ENCODE measurements at places on chromosomes 5 and 9.

- DNase-seq: no peak
Observed at GRCh38 chr5:1076406-1076805, 35.5 kb downstream of the SLC12A7 start.

DNA sequence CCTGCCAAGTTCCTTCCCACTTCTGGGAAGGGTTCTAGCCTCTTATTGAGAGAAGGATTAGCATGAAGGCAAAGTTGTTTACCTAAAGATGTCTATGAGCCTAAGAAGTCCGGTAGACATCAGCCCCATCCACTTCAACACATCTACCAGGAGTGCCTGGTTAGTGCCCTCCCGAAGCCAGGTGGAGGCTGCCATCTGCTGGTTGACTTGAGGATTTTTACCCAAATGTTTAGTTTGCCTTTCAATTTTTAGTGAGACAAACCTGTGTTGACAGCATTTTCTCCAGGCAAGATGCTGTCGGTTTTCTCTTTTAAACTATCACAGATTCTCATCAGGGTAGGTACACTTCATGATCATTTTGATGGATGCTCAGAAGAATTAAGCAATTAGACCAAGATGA is 83.6 kb upstream of the TNFSF8 start:
- peak; percentile 67 for DNase-seq

- peak; percentile 38 for DNase-seq
Observed at GRCh38 chr5:132435886-132436285, 54.7 kb downstream of the IRF1 start.

DNA sequence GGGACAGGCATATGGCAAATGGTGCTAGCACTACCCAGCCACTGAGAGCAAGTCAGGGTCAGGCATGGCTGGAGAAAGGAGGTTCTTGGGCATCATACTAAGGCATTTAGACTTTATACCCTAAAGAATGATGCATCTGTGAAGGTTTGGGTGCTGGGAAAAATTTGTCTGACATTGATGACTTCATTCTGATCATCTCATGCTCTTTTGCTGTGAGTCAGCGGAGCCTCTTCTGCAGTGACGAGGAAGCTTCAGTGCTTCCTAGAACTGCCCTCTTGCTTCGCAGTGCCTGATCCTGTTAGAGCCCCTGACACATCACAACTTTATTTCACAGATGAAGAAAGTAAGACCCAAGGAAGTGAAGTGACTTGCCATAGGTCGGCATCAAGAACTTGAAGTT is 266.6 kb upstream of the GAS1 start:
- no peak for DNase-seq

GRCh38 chr9:96031366-96031824 is 155.9 kb downstream of the ERCC6L2 start:
- no peak for DNase-seq

DNA sequence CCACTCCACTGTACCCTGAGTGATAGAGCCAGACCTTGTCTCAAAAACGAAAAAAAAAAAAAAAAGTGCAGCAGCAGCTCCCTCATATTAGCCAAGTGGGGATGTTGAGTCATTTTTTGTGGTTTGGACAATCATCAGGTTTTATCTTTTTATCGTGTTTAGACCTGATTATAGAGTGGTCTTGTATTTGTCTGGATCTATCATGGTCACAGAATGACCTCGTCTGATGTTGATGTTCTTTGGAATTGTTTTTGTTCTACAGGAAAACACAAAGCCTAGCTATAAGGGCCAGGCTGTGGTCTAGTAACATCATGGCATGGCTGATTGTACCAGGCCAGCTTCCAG is 1.6 kb upstream of the FBXW11 start:
- no peak for DNase-seq

- no peak for DNase-seq
Observed at GRCh38 chr9:137281345-137282116, 4.0 kb downstream of the TOR4A start.

GRCh38 chr5:31807789-31808540 is 169.0 kb downstream of the PDZD2 start:
- no peak for DNase-seq

DNA sequence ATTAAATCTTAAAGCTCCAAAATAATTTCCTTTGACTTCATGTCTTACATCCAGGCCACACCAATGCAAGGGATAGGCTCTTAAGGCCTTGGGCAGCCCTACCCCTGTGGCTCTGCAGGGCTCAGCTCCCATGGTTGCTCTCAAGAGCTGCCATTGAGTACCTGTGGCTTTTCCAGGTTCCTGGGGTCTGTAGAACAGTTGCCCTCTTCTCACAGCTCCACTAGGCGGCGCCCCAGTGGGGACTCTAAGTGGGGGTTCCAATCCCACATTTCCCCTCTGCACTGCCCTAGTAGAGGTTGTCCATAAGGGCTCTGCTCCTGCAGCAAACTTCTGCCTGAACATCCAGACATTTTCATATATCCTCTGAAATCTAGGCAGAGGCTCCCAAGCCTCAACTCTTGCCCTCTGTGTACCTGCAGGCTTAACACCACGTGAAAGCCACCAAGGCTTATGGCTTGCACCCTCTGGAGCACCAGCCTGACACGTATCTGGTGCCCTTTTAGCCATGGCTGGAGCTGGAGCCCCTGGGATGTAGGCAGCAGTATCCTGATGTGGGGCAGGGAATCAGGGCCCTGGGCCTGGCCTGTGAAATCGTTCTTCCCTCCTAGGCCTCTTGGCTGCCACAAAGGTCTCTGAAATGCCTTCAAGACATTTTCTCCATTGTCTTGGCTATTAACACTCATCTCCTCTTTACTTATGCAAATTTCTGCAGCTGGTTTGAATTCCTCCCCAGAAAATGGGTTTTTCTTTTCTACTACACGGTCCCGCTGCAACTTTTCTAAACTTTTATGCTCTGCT is 185.1 kb downstream of the SMARCA2 start:
- no peak for DNase-seq

- DNase-seq: no peak
Observed at GRCh38 chr5:132184588-132184987, 43.1 kb downstream of the P4HA2 start.

GRCh38 chr5:41083306-41083705 is 12.2 kb upstream of the MROH2B start:
- no peak for DNase-seq

DNA sequence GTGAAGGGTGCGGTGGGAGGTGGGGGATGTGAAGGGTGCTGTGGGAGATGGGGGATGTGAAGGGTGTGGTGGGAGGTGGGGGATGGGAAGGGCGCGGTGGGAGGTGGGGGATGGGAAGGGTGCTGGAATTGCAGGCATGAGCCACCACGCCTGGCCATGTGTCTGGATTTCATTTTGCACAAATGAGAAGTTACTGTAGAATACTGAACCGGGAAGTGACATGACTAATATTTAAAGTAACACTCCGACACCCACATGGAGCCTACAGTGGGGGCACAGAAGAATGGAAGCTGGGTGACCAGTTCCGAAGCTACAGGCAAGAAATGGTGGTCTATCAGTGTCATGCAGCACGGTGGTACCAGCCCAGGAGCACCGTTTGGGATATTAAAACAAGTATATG is 69.9 kb upstream of the SPTLC1 start:
- DNase-seq: no peak

- DNase-seq: no peak
Observed at GRCh38 chr9:99058964-99059921, 45.7 kb upstream of the TGFBR1 start.

All from SW480 (cell line).